ENCODE measurements at places on chromosomes 3 and 15.
A peak's percentile ranks its signal among the peaks of the same experiment; 100 is the strongest.

DNA sequence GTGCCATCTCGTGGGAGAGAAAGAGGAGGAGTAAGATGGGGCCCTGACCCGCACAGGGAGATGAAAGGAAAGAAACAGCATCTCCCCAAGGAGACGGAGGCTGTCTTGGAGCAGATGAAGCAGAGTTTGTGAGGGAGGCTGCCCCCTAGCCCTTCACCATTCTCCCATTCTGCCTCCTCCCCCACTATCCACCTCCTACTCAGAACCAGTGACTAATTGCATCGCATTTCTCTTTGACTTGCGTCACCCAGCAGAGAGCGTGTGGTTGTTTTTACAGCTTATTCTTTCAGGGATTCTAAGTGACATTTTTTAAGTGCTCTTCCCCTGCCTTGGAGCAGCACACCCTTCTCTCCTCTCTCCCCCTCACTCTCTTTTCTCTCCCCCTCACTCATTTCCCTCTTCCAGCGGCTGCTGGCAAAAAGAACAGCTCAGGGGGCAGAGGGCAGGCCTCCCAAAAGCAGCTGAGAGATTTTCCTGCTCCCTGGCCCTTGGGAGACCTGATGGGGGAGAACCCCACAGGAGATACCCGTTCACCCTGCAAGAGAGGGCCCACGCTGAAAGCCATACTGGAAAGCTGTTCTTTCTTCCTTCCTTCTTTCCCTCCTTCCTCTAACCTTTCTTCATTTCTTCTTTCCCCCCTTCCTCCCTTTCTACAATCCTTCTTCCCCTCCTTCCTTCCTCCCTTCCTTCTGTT, 91.8 kb downstream of the MRPL46 start:
- DNase-seq: no peak

- no peak for DNase-seq
Measured at GRCh38 chr3:187359798-187360486, 8.2 kb upstream of the RTP4 start.

GRCh38 chr3:20140881-20141280, 45.1 kb downstream of the SGO1 start:
- no peak for DNase-seq

GRCh38 chr3:59832702-59833101, 782.9 kb upstream of the CFAP20DC start:
- DNase-seq: no peak

- DNase-seq: no peak
Measured at GRCh38 chr3:194638991-194639605, 5.9 kb upstream of the TMEM44 start.

DNA sequence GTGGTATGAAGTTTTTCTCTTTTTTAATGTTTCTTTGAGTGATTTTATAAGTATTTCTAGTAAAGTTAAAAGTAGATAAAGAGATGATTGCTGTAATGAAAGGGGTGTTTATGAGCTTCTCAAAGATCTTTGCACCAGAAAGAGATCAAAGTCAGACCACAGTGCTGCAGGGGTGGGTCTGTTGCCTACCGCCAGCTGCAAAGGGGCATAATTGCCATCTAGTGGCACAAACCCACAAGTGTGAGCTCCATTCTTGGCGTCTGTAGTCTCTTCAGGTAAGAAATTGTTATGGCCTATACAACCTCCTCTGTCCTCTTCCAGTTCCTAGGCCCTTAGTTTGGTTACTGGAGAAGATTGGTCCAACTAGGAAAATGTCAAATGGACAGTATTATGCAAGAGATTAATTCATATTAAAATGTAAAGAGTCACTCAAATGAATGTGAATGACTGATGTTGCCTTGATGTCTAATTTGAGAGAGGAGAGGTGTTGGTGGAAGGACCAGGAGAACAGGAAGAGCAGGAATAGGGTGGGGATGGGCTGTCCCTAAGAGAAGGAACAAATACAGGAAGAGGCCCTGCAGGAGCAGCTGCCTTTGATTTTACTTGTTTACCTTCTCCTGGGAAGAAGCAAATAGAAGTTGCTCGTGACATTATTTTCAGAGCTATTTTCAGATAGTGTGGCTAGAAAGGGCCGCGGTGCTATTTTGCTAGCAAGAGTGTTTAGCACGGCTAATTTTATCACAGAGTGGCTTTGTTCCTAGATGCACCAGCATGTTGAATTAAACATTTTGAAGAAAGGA, 53.0 kb upstream of the GSK3B start:
- DNase-seq: peak; percentile 17
